ENCODE measurements at places on chromosomes 4 and X.

DNA sequence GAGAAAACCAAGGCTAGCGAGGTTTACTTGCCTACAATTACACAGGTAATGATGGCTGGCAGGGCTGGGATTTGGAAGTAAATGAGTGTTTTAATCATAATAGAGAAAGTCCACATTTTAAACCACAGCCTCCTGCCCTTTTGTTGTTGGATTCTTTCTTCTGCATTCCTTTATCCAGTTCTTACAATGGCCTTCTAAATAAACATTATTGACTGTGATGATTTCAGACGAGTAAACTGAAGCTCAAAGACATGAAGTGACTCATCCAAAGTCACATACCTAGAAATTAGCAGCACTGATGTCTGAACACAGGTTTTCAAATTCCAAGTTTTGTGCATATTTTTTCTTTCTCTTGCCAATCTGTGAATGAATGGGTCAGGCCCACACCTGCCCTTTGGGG, 51.2 kb upstream of the C1QTNF7 start:
- no peak for DNase-seq

- no peak for DNase-seq
These were observed 51.7 kb downstream of the SCD5 start for GRCh38 chr4:82746705-82747574.

DNA sequence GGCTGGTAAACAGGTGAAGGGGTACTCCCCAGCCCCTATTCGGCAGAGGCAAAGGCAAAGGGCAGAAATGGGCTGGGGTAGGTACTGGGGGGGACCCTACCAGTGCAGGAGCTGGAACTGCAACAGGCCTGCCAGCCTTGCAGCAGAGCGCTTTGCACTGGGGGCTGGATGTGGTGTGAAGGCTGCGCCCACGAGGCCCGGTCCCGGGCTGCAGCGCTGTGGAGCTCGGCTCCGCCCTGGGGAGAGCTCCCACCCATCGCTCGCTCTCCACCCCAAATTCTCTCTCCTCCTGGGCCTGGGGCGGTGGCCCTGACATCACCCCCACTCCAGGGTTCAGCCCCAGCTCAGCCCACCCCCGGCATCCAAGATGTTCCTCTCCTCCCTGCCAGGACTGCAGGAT, 24.2 kb downstream of the IQSEC2 start:
- DNase-seq: no peak

GRCh38 chrX:104697294-104697693, 131.3 kb downstream of the IL1RAPL2 start:
- no peak for DNase-seq

GRCh38 chrX:52262195-52262546, 77.5 kb downstream of the MAGED4 start:
- DNase-seq: no peak

GRCh38 chrX:118974088-118974907, at the start of gene LONRF3:
TSS of gene LONRF3 (plus strand) at chrX:118974618. CDS start at chrX:118974781, 163 bp downstream.
- DNase-seq: peak; percentile 72

- no peak for DNase-seq
These were observed 107.6 kb downstream of the PDLIM5 start for GRCh38 chr4:94559351-94559806.

GRCh38 chr4:109256818-109257217, 45.6 kb downstream of the COL25A1 start:
- no peak for DNase-seq

DNA sequence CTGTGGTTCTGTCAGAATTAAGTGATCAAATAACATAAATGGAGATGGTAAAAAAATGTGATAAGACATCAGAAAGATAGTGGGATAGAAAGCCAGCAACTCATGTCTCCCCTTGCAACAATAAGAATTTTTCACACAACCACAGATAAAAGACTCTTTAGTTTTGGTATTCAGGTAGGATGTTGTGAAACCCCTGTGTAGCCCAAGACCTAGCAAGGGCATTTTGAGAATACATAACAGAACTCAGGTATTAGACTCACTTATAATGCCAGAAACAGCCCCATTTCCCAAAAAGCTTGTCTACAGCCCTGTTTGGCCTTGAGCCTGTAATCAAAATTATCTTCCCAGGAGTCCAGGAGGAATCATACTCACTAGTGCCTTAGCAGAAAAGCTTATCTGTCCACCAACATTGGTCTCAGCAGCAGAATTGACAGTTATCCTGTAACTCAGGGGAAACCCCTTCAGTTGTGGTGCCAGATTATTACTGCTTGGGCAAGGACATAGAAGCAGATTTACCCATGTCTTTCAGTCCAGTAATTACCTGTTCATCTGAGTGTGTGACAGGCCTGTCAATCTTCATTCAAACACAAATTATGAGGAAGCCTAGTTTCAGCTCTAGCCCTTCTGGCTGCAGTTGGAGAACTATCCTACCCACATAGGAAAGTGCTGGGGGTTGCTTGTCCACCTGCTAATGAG, 41.0 kb upstream of the UGT2B17 start:
- no peak for DNase-seq

DNA sequence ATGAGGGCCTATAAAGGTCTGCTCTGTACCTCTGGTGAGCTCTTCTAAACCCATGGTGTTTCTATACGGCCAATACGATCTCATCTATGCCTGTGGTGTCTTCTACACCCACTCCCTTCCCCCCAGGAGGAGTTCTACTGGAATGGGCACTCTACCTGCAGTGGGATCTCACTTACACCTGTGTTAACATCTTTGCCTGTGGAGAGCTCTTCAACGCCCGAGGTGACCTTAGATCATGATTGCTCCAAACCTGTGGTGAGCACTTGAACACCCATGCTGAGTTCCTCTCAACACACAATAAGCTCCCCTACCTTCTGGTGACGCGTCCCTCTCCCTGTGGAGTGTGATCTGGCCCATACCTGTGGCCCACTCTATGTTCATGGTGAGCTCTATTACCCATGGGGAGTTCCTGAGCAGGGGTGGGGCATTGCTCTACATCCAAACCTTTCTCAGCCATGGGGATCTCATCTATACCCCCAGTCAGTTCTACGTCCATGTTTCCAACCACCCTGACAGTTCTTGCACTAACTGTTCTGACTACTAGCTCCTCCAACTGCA, 48.6 kb downstream of the BCOR start:
- no peak for DNase-seq

- DNase-seq: no peak
These were observed 30.8 kb downstream of the BMP3 start for GRCh38 chr4:81061344-81061730.

DNA sequence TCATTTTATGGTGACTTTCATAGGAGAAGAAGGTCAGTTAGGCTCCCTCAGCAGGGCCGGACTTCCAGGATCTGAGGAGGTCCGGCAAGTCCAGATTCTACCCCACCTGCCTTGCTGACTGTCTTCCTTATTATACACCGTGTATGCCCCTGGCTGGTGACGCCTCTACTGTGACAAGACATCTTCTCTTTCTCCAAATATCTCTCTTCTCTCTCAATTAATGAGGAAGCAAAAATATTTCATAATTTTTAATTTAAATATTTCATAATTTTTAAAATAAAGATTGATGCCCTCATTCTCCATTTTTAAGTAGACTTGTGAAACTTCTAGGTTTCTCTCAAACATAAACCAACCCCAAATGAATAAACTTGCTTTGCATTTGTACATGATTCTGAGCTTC, 202.5 kb downstream of the NSUN7 start:
- no peak for DNase-seq

GRCh38 chr4:133581996-133582619, 433.0 kb downstream of the PCDH10 start:
- no peak for DNase-seq

- no peak for DNase-seq
These were observed 79.2 kb downstream of the TMEM164 start for GRCh38 chrX:110082161-110082560.

DNA sequence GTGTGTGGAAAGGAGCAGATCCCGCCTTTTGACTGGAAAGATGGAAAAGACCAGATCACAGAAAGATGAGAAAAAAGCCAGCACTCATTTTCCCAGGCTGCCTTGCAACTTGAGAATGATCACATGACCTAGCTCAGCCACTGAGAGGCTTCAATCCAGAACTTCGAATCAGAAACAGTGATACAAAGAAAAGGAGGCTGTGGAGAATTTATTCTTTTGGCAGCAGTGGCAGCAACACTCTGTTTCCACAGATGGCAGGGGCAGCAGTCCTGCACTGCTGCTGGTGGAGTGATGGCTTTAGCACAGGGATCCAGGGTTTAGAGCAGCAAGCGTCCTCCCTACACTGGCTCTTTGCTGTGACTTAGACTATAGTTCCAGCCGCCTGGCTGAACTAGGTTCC, 77.8 kb upstream of the SH3RF1 start:
- no peak for DNase-seq

- DNase-seq: no peak
These were observed 64.0 kb upstream of the VCX2 start for GRCh38 chrX:8235026-8235425.

- DNase-seq: no peak
These were observed 230.0 kb downstream of the CCSER1 start for GRCh38 chr4:90357117-90357710.

DNA sequence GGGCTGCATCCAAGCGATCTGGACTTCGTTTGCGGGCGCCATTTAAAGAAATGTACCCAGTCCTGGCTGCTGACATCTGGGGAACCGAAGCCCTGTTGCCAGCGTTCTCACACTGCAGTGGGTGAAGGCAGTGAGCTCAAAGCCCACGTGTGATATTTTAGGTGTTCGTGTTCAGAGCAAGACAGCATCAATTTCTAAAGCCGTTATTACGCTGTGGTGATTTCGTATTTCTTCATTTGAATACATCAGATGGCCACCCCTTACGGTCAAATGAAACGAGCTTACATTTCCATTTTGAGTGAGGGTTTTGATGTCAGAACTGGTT, 376 bp upstream of the C4orf36 start:
- DNase-seq: no peak

GRCh38 chr4:122733787-122734120, 1.2 kb downstream of the BBS12 start:
- DNase-seq: no peak

- no peak for DNase-seq
These were observed 146.2 kb upstream of the FAT4 start for GRCh38 chr4:125168531-125168930.

DNA sequence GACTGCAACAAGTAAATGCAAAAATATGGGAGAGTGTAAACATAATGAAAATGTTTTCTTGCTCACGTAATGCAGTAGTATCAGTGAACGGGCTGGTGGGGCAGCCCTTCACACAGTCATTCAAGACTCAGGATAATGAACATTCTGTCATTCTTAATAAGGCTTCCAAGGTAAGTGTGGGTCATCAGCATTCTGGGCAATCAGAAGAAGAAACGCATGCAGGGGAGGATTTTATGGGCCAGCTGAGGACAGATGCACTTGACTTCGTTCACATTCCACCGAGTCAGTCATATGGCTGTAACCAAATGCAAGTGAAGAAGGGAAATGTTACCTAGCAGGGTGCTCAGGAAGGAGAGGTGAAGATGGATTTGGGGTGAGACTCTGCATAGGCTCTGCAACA, 68.0 kb upstream of the MAP9 start:
- DNase-seq: no peak

GRCh38 chrX:136189222-136189621, 41.9 kb downstream of the FHL1 start:
- no peak for DNase-seq

GRCh38 chr4:76850010-76850441, 47.9 kb downstream of the SOWAHB start:
- no peak for DNase-seq

GRCh38 chr4:38837849-38838248, 18.8 kb downstream of the TLR6 start:
- no peak for DNase-seq

GRCh38 chr4:145541346-145541745, 59.7 kb downstream of the SMAD1 start:
- DNase-seq: no peak

GRCh38 chr4:12846368-12846767, 637.8 kb downstream of the RAB28 start:
- DNase-seq: no peak

GRCh38 chrX:12080265-12080664, 58.0 kb upstream of the FRMPD4 start:
- DNase-seq: no peak

- no peak for DNase-seq
These were observed 144.2 kb upstream of the PCDH18 start for GRCh38 chr4:137676357-137676998.

DNA sequence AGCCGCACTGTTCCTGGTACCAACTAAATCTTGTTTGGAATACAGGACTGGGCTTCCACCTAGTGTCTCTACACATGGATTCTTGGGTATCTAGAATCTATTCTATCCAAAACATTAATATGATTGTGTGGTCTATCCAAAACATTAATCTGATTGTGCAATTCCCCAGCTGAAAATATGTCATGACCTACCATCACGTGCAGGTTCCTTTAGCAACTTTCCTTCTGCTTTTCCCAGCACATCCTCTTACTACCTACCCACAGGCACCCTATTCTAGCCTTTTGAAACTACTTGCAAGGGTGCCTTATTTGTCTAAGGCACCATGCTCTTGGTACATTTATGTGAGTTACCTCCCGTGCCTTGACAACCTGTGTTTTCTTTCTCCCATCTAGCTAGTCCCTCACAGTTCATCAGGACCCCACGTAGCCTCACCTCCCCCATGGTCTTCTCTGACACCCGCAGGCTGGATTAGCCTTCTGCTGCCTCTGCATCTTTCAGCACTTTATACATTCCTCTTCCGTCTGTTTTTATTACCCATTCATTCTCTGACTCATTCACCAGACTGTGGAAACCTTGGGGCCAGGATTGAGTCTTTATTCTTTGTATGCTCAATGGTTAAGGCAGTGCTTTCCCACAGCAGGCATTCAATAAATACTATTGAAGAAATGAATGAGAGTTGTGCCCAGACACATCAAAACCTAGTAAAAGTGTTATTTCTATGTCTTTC, 88.8 kb upstream of the FAM9B start:
- DNase-seq: no peak

GRCh38 chr4:56757261-56757746, 64.2 kb downstream of the SPINK2 start:
- peak; percentile 4 for DNase-seq

- DNase-seq: no peak
These were observed 53.9 kb upstream of the MMAA start for GRCh38 chr4:145565328-145565727.

DNA sequence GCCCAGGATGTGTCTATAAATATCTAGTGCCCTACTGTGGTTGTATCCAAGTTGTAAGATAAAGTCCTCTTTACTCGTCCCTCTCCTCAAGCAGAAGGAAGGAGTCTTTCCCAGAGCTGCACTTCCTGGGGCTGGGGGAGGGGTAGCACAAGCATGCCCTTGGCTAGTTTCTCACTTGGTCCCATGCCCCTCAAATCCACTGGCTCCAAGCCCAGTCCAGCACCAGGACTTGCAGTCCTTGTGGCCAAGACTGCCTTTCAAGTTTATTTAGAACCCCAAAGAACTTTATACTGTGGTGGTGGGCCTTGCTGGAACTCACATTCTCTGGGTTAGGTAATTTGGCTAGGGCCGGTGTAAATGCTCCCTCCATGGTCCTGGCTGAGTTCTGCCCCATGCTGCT, 43.2 kb upstream of the SLC10A4 start:
- DNase-seq: no peak

DNA sequence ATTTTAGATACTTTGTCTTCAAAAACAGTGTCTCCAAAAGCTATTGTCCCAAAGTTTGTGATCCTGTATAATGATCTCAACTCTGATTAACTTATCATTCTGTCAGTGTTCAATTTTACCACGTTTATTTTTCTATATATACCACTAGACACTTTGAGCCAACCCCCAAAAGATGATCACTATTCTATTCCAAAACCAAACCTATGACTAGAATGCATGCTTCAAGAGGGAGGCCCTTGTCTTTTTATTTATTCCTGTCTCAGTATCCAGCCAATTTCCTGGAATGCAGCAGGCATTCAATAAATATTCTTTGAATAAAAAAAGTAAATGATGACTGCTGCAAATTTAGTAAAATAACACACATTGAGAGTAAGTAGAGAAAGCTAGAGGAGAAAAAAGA, 275.6 kb downstream of the LDB2 start:
- no peak for DNase-seq

- DNase-seq: no peak
These were observed 23.4 kb downstream of the FBXW7 start for GRCh38 chr4:152512483-152512882.

Data from stimulated activated CD4-positive, alpha-beta T cell treated with anti-CD3 and anti-CD28 coated beads, Interleukin-4, amount 100 ng/mL, for 4 hours (primary cell).